ENCODE measurements at places on chromosomes 3 and 15.

DNA sequence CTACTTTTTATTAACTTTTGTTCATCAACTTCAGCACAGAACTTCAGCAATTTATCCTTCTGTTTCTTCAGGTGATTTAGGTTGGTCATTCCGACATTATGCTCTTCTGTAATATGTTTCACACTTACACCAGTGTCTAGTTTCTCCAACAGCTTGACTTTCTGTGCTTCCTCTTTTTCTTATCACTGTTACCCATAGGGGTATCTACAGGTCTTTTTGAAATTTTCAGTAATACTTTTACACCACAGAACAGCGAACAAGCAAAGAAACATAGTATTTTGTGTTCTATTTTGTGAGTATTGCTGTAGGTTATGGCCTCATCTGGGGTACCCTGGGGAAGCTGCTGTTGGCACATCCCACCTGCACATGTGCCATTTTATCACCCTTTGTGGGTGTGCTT, 260.7 kb downstream of the NSUN3 start:
- no peak for DNase-seq

DNA sequence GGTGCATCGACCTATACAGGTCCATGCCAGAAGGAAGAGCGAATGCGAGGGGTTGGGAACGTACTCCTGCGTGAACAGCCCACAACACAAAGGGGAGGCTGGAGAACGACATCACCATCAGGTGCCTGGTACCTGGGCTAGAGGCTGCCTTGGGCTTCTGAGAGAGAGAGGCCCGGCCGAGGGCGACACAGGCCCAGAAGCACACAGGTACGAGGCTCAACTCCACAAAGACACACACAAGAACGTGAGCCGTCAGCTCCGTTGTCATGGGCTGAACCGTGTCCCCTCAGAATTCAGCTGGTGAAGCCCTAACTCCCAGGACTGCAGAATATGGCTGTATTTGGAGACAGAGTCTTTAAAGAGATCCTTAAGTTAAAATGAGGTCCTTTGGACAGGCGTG, 134.3 kb downstream of the ATP10A start:
- no peak for DNase-seq

DNA sequence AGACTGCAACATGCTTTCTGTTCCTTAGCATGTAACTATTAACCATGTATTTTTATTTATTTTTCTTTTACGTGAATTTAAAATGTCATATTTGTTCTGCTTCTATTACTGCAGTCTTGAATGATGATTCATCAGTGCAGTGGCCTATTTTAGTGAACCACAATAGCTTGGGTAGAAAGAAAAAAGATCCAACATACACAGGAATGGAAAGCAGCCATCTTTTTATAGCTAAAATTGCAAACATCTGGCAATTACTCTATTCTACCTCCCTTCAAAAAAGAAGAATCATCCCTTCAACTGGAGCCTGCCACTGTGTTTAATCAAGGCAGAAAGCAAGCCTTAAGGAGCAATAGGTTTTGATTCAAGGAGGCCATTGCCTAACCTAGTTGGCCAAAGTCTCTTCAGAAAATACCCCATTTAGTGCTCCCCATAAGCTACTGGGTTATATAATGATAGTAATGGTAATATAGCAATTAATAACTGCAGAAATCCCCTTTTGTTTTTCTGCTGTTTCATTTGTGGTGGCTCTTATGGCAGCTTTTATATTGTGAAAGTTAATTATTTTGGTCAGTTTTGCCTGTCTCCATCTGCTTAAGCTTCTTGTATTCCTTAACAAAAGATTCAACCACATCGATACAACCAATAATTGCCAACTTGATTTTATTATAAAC, 267.3 kb downstream of the LPP start:
- DNase-seq: no peak

- no peak for DNase-seq
These were observed 89.9 kb downstream of the IQSEC1 start for GRCh38 chr3:12983319-12983718.

DNA sequence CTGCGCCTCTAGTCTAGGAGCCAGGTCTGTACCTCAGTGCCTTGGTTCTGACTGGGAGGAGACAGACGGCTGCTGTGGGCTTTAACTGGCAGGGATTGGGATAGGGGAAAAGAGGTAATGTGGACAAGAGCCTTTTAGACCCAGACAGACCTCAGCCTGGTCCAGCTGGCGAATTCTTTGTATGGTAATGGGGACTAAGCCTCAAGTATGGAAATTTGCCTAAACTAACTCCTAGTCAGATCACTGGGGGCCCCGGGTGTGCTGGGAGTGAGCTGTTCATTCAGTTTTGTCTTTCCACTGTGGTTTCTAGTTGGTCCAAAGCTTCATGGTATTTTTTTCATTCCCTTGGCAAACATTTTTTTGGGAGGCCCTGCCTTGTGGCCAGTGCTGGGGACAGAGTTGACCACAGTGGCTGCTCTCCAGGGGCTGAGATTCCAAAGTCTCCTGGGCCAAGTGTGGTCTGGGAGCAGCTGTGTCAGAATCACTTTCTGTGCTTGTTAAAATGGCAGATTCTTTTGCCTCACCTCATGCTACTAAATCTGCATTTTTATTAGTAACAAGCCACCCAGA, 261.4 kb upstream of the C2CD4B start:
- no peak for DNase-seq

- no peak for DNase-seq
These were observed 46.6 kb upstream of the RASGRP1 start for GRCh38 chr15:38611228-38611627.

GRCh38 chr3:31226346-31226745, 306.4 kb upstream of the STT3B start:
- peak; percentile 26 for DNase-seq

GRCh38 chr3:150583028-150583427, 20.1 kb upstream of the SELENOT start:
- no peak for DNase-seq

- no peak for DNase-seq
These were observed 204.2 kb upstream of the PROK2 start for GRCh38 chr3:71989165-71989564.

DNA sequence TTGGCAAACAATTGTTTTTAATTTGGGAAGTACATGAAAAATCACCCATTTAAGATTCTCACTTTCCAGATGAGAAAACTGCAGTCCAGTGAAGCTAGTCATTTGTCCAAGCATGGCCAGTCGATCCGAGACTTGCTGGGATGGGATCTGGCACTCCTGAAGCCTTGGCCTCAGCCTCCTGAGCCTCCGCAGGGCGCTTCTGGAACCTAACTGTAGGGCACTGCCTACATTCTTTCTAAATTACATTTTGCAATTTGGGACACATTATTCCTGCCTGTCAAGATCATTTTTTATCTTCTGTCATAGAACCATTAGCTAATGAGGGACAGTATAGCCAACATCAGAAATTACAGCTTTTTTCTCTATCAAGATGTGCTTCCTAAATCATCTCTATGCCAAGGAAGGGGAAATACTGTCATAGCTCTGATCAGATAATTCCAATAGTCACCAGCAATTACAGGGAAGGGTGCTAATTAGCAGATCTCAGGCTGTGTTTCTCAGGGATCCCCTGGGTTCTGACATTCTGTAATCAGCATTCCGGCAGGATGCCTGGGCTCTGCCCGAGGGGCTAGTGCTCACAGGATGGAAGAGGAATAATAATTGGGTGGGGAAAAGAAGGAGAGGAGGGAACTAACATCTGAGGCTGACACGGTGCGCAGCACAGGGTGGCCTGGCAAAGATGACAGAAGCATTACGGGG, 28.3 kb downstream of the ANAPC13 start:
- no peak for DNase-seq

DNA sequence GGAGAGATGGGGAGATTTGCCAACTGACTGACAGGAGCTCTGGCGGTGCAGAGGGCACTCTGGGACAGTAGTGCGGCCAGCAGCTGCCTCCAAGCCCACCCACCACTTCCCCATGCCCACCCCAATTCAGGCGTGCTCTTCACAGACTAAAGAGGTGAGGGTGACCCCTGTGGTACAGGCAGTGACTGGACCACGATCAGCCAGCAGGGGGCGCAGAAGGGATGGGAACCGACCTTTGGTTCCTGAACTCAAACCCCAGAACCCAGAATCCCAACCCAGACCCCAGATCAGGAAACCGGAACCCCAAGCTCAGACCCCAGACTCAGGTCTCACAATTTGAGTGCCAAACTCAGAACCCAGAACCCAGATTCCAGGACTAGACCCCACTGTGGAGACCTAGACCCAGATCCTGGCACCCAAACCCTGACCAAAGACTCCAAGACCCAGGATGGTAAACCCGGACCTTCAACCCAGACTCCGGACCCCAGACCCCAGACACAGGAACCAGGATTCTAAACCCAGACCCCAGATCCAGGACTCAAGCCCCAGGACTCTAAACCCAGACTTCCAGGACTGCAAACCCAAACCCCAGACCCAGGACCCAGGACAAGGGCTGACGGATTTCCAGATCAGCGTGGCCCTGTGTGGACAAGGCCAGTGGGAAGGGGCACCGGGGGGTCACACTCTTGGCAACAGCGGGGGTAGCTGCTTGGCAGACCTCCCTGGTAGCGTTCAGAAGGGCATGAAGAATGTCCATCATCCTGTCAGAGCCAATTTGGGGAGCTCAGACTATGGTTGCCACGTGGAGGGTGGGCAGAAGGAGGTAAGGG, 3.7 kb upstream of the MYL3 start:
- peak; percentile 89 for DNase-seq

DNA sequence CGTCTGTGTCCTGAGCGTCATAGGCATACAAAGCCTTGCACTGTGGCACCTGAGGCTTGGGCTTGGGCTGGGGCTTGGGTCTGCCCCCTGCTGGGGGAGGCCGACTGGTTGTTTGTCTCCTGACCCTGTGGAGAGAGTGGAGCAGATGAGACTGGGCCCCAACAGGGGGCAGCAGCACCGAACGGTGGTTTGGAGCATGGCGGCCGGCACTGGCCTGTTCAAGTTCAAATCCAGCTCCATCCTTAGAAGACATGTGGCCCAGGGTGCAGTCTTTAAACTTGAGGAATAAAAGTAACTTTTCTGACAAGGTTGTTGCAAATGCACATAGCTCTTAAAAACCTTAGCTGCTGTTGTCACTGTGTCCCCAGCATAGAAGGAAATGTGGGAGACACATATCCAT, 33.3 kb downstream of the CCNB2 start:
- peak; percentile 75 for DNase-seq

GRCh38 chr3:64174328-64174727, 50.9 kb downstream of the PRICKLE2 start:
- DNase-seq: no peak

GRCh38 chr15:69616558-69616957, 163.9 kb downstream of the RPLP1 start:
- no peak for DNase-seq

DNA sequence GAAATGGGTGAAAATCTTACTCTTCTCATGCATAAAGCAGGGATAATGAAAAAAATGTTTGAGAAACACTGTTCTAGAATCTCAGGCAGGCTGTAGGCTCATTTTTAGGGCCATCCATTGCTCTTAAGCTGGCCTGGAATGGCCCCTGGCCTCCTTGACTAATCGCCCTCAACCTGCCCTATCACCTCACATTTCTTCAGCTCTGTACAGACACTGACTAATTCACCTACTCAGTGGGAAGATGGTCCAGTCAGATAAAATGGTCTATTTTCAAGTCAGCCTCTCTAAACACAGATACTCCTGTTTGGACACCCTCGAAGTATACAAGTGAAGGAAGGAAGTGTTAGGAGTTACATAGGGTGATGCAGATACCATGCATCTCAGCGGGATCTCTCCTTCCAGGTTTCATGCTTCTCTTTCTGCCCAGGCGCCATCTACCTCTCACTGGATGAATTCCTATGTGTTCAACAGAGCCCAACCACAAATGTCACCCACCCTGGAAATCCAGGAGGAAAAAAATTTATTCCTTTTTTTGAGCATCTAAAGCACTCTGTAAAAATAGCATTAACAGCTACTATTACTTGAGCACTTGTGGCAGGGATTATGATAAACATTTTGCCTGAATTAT, 12.1 kb downstream of the FMN1 start:
- no peak for DNase-seq

DNA sequence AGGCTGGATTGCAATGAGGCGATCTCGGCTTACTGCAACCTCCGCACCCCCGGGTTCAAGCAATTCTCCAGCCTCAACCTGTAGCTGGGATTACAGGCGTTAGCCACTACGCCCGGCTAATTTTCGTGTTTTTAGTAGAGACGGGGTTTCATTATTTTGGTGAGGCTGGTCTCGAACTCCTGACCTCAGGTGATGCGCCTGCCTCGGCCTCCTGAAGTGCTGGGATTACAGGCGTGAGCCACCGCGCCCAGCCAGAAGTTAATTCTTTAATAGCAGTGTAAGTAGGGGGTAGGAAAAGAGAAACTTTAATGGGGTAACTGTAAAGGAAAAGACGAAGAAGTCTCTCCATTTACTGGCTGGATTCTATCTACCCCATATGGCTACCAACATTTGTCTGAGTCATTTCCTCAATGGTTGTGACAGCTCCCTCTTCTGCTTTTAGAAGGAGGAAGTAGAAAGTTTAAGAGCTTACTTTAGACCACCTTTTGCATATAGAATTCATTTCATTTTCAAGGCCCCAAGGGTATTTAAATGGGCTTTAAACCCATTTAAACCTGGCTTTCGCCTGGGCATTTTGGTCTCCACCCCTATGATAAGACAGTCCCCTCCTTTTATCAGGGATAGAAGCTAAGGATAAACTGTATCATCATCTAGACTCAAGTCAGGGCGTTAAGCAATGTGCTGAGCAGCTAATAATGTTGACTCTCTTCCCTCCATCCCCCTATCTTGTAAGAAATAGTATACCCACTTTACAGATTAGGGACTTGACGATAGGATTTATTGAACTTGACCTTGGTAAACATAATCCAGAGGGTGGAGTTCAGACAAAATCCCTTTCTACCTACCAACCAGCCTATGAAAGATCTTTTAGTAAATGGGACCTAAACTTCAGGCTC, 1.1 kb upstream of the CDV3 start:
- DNase-seq: peak; percentile 43

- no peak for DNase-seq
These were observed 778 bp downstream of the MTMR10 start for GRCh38 chr15:30990446-30991254.

DNA sequence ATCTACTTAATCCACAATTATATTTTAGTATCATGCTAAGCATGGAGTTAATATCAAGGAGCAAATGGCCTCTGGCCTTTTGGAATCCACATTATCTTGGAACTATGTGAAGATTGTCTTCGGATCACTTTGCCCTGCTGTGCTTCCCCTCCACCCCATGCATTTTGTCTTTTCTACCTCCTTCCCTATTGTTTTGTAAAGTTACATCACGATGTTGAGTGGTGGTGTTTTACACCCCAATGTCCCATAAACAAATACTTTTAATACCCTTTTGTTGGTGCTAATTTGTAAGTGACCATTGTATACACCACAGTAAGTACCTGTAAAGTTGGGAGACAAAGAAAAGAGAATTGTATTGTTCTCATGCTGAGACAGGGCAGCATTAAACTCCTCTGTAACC, 258.4 kb upstream of the ZNF717 start:
- DNase-seq: no peak

GRCh38 chr3:115836944-115837343, 213.6 kb downstream of the GAP43 start:
- DNase-seq: no peak

GRCh38 chr15:28786521-28786920, 61.9 kb downstream of the GOLGA6L7 start:
- no peak for DNase-seq

- DNase-seq: no peak
These were observed 252.8 kb downstream of the CLSTN2 start for GRCh38 chr3:140187656-140188221.
